HL-60 (cell line): ENCODE measurements at places on chromosomes 7 and 10.
A peak's percentile ranks its signal among the peaks of the same experiment; 100 is the strongest.

DNA sequence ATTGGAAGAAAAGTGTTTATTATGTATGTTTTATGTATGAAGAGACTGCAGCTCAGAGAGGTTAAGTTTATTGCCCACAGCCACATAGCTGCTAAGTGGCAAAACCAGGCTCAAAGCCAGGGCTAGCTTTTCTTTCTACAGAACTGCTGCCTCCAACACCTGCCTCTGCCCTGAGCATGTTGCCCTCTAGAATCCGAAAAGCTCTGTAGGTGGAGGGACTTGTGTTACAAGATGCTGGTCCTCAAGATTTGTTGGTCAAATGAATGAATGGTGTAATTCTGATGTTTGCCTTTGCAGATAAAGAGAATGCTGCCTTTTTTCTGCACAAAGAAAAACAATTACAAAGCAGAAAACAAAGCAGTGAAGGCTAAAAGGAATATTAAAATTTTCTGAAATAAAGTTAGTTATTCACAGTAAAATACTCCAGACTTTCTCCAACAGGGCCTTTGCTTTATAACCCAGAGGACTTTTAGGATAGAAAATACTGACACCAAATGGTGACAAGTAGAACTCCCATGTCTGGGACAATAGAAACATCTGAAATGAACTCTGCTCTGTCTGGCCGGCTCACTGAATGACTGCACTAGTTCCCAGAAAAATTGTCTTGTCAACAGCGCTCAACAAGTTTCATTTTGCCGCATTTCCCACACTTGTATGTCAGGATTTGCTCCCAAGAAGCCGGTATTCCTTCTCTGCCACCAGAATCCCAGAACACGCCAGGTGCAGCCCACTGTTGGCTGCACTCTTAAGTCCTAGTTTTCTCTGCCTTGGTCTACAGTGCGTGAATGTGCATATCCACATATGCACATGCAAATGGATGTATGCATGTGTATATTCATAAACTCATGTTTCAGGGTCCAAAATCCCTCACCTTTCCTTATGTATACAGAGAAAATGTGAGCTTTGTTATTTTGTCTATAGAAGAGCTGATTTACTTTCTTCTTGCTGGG lies 11.0 kb upstream of the DNTT start:
- DNase-seq = peak; percentile 10

DNA sequence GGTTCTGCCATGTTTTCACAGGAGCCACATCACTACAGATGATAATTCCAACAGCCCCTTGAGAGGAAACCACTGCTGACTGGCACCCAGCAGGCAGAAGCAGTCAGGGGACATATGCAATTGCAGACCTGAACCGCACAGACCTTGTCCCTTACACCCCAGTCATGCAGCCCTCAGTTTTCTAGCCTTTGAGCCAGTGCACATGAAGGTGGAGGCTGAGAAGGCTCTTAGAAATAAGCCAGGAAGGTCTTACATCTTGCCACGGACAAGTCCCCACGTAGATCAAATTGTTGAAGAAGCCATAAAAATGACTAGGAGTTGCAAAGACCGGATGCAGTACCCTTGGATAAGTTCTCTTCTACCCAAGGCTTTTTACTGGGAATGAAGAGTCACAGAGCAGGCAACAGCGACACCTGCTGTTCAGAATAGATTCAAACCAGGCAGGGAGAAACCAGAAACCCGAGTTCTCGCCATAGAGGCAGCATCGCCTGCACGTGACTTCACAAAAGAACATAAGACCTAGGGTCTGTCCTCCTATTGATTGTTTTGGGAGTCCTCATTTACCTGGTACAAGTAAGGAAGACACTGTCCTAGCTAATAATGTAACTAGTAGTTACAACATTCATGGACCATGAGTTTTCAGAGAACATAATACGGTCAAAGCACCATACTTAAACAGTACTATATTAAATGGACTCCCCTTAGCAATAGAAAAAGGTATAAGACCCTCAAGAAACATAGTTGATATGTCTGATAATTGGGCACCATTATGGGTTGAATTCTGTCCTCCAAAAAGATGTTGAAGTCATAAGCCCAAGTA lies 11.1 kb downstream of the STEAP1B start:
- peak; percentile 54 for DNase-seq

DNA sequence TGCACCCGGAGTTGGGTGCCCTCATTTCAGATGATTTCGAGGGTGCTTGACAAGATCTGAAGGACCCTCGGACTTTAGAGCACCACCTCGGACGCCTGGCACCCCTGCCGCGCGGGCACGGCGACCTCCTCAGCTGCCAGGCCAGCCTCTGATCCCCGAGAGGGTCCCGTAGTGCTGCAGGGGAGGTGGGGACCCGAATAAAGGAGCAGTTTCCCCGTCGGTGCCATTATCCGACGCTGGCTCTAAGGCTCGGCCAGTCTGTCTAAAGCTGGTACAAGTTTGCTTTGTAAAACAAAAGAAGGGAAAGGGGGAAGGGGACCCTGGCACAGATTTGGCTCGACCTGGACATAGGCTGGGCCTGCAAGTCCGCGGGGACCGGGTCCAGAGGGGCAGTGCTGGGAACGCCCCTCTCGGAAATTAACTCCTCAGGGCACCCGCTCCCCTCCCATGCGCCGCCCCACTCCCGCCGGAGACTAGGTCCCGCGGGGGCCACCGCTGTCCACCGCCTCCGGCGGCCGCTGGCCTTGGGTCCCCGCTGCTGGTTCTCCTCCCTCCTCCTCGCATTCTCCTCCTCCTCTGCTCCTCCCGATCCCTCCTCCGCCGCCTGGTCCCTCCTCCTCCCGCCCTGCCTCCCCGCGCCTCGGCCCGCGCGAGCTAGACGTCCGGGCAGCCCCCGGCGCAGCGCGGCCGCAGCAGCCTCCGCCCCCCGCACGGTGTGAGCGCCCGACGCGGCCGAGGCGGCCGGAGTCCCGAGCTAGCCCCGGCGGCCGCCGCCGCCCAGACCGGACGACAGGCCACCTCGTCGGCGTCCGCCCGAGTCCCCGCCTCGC lies at the start of gene EGFR:
TSS of gene EGFR (plus strand) at position 657 of the 830 bp plus-strand sequence. CDS start 261 bp downstream, outside the sequence.
- DNase-seq = no peak

GRCh38 chr10:23499372-23500132 lies 60.7 kb downstream of the OTUD1 start:
- no peak for DNase-seq

DNA sequence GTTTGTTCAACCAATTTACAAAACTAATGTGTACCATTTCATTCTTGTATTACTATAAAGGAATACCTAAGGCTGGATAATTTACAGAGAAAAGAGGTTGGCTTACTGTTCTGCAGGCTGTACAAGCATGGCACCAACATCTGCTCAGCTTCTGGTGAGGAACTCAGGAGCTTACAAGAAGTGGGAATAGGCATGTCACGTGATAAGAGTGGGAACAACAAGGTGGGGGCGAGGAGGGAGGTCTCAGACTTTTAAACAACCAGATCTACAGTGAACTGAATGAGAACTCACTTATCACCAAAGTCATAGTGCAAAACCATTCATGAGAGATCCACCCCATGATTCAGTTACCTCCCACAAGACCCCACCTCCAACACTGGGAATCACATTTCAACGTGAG lies 1178.0 kb downstream of the REEP3 start:
- DNase-seq = no peak

DNA sequence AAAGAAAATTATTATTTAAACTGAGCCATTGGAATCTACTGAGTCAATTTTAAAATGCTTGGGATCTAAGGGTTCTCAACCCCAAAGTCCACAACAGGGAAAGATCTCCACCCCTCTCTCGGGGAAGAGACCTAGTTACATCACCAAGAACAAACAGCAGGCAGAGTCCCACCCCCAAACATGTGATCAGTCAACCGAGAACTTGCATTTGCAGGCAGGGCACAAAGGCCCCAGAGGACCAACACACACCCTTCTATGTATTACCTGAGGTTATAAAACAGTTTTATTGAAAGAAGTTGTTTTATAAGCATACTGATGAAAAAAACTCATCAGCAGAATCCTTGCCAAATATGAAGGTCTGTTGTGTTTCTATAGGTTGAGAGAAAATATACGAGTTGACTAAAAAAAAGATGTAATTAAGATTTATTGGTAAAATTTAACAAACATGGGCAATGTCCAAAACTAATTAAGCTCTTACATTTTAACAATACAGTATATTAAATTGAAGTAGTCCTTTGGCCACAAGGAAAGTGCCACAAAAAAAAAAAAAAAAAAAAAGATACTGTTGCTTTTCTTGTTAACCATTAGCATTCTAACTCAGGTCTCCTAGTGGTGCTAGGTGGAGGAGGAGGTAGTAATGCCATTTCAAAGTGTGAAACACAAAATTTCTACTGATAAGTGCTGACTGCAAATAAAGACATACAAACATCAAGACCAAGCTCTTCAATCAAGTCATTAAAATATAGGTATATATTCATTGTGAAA lies 975 bp upstream of the USP54 start:
- peak; percentile 17 for DNase-seq

DNA sequence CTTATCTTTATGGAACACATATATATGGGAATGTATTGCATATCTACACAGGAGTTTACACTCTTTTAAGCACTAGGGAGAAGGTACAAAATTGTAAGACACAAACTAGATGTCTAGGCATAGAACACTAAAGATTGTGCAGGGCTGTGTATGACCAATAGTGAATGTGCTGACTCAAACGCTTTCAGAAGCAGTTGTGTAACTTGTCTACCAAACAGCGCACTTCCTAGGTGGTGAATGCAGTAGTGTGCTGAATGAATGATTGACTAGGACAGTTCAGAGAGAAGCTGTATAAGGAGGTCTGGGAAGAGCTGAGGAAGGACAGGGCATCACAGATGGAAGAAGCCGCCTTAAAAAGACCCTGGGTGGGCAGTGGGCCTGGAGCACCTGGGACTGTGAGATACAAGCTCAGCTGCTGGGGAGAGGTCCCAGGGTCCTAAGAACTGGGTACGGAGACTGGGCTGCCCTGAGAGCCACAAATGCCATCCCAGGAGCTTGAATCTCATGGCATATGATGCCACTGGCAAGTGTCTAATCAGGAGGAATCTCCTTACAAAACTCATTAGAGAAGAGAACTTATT lies 14.2 kb downstream of the CLRN3 start:
- DNase-seq = no peak

DNA sequence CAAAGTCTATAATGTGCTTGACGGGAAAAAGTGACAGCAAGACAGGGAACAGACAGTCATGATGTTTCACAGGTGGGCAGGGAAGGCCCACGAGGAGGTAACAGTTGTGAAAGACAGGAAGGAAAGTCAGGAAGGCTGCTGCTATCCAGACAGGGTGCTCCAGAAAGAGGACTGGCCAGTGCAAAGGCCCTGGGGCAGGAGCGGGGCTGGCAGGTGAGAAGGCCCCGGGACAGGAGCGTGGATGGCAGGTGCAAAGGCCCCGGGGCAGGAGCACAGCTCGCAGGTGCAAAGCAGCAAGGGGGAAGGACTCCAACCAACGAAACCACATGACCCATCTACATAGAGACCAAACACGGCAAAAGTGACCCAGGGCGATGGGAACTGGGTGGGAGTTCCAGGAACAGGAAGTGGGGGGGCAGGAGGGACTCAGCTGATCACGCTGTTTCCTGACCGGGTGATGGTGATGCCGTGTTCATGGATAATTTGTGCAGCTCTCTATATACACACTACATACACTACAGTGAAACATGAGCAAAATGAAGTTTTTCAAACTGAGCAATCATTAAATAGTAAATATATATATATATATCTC lies 138.2 kb downstream of the MAD1L1 start:
- no peak for DNase-seq

DNA sequence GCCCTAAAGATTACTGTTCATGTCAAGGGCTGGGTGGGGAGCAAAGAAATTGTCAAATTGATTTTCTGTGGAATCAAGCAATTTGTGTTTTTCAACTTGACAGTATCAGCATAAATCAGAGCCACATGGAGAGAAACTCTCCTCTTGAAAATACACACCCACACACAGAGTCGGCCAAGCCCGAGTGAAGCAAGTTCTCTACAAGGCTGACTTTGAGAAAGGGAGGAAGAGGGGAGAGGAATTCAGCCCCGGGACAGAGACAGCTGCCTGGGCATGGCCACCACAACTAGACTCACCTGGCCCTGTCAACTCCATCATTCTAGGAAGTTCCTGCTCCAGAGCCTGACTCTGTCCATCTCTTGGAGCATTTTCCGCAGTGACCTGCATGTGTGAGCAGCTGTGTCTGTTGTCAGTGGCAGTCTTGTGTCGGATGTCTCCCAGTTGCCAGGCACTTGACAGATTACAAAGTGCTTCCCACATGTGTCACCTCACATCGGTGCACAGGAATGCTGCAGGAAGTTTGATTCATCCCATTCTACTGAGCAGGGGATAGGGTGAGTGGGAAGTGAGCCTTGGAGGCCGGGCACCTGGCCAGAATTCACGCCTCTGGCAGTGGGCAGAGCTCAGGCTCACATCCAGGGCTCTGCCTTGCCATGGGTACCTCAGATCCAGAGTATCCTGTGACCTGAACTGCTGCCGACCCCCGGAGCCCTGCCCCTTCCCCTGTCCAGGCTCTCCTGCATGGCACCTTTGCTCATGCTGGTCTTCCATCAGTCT lies 37.9 kb downstream of the ADAM12 start:
- no peak for DNase-seq

- no peak for DNase-seq
These were observed 552.4 kb upstream of the MGMT start for GRCh38 chr10:128914681-128915080.

- DNase-seq = no peak
These were observed 1.2 kb upstream of the OR2F1 start for GRCh38 chr7:143953421-143953820.

DNA sequence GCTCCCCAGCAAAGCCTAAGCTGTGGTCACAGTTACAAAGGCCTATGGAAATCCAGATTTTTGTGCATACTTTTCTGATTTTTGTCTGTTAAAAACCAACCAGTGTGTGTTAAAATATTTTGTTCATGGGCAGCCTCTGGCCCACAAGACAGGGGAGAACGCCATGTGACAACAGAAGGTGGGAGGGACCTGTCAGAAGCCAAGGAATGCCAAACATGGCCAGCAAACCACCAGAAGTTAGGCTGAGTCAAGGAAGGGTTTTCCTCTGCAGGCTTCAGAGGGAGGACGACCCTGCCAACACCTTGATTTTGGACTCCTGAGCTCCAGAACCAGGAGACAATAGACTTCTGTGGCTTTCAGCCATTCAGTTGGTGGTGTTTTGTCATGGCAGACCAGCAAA lies 127.3 kb downstream of the CUL2 start:
- no peak for DNase-seq

- no peak for DNase-seq
These were observed at the start of gene NPFFR1 for GRCh38 chr10:70283445-70284399. Gene NPFFR1, minus strand, starts transcription at chr10:70284004. Its CDS starts 328 bp downstream, at chr10:70283676.

DNA sequence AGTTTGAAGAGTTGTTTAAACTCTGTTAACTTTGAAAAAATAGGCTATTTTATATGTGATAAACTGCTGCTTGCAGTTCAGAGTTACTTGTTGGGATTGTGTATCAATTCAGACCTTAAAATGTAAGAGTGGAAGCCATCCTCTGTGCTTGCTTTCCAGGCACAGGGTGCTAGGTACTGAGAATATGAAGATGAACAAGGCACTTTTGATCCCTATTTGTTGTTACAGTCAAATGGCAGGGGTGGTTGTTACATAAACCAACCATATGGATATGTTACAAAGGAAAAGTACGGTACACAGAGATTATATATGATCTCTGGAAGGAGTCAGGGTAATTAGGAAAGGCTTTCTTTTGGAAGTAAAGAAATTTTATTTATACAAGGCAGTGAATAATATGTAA lies 63.8 kb downstream of the REEP3 start:
- no peak for DNase-seq
